CD4-positive, alpha-beta T cell treated with Interleukin-4 for 4 hours (primary cell): ENCODE measurements at places on chromosomes 1 and 21.

GRCh38 chr1:106637566-106637965 lies 418.9 kb upstream of the PRMT6 start:
- DNase-seq: no peak

DNA sequence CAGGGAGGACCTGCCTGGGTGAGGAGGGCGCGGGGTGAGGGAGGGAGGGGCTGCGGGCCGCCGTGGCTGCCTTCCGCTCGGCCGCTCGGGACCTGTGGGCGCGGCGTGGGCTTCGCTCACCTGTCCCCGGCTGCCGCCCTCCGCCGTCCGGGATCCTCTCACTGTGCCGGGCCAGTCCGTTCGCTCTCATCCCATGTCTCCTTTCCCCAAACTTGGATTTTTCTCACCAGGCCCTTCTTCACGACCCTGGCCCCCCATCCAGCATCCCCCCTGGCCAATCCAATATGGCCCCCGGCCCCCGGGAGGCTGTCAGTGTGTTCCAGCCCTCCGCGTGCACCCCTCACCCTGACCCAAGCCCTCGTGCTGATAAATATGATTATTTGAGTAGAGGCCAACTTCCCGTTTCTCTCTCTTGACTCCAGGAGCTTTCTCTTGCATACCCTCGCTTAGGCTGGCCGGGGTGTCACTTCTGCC lies 362 bp downstream of the ZBTB48 start:
- DNase-seq: no peak

DNA sequence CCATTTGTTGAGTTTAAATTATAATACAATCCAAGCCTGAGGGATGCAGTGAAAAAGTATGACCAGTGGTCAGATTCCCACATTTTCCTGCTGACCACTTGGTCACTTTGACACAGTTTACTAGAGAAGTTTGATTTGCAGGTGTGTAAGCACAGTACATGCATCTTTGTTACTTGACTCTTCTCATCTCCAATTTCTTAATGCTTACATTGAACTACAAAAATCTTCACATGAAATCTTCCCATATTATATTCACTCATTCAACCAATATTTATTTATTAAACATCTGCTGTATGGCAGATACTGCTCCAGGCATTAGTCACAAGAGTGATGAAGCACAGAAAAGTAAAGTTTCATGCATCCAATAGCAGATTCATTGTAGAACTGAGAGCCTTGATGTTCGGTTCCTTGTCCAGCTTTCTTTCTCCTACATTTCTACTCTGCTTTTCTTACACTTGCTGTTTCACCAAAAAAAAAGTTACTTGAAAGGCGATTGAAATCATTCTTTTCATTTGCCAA lies 211.7 kb downstream of the NFIA start:
- DNase-seq: no peak

DNA sequence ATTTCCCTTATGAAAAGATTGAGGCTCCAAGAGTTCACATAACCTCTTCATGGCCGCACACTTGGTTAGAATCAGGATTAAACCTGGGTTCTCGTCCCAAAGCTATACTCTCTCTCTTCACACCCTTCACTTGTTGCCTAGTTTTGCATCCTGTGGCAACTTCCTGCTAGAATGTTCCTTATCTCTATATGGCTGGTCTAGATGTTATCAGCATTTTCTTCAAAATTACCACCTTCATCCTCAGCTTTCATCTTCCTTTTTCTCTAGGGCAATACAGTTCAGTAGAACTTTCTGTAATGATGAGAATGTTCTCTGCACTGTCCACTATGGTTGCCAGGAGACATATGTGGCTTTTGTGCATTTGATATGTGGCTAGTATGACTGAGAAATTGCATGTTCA lies 31.1 kb upstream of the BCAR3 start:
- no peak for DNase-seq

GRCh38 chr1:153646672-153647345 lies 11.7 kb upstream of the SNAPIN start:
- no peak for DNase-seq

DNA sequence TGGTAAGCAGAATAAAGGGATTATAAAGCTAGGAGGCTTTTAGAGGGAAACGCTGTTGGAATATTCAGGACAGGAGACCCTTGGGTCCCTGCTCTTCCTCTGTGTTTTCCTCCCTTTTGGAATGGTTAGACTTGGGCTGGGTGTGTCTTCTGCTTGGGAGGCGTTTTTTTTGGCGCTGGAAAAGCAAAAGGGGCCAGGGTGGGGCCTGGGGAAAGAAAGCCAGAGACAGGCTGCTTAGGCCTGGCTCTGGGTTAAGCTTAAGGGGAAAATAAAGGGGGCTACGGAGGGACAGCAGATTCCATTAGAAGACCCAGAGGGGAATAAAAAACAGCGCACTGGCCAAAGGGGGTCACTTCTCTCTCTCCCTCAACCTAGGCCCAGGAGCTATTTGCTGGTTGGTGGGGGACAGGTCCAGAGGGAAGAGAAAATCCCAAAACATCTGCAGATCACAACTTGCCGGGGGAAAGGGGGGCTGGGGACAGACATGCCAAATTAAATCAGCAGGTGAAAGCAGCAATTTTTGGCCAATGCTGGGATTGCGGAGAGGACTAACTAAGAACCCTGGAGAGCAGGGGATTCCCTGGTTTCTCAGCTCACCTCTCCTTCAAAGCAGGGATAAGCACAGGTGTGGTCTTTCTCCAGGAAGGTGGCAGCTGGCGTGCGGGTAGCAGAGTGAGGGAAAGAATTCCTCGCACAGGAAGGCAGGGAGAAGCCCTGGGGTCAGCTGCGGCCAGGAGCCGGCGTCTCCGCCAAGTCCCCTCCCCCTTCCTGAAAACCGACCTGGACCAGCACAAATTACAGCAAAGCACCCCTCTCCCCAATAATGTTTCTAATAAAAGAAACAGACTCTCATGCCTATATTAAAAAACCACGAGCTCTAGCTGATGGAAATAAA lies 82.2 kb upstream of the AK4 start:
- DNase-seq: no peak

DNA sequence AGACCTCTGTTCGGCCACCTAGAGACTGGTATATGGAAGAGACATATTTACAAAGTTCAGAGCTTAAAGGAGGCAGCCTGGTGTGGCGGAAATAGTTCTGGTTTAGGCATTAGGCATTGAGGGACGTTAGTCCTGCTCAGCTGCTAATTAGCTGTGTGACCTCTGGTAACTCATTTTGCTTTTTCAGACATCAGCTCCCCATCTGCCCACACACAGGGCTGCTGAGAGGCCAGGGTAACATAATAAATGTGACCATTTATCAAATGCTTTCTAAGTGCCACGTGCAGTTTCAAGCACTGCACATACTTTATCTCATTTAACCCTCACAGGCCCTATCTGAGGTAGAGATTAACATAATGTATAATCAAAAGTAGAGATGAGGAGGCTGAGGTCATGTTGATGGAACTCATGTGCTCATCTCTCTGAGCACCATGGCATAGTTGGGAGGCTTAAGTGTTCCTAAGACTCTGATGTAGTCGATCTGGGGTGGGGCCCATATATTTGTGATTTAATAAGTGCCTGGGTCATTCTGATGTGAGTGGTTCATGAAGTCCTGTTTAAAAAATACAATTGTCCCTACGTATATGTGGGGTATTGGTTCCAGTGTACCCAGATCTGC lies 267.2 kb upstream of the PLXNA2 start:
- DNase-seq: no peak

GRCh38 chr1:116449578-116449977 lies 76.5 kb downstream of the ATP1A1 start:
- DNase-seq: no peak

- DNase-seq: peak; percentile 98
Measured at GRCh38 chr1:22039594-22040285, 12.8 kb upstream of the CDC42 start.

DNA sequence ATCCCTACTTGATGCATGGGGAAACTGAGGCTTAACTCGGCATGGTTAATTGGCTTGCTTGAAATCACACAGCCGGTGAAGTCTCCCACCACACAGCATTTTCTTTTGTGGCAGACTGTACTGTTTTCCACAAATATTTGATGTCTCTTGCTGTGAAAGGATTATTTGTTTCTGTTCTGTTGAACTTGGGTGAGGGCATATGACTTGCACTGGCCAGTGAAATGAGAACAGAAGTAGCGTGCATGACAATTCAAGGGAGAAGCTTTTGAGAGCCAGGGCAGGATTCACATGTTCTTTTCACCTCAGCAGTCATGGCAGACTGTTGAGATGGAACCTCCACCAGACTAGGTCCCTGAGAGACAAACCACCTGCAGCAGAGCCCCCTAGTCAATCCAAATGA lies 11.7 kb upstream of the AK2 start:
- no peak for DNase-seq

GRCh38 chr1:95332754-95333153 lies 98.7 kb downstream of the RWDD3 start:
- no peak for DNase-seq

DNA sequence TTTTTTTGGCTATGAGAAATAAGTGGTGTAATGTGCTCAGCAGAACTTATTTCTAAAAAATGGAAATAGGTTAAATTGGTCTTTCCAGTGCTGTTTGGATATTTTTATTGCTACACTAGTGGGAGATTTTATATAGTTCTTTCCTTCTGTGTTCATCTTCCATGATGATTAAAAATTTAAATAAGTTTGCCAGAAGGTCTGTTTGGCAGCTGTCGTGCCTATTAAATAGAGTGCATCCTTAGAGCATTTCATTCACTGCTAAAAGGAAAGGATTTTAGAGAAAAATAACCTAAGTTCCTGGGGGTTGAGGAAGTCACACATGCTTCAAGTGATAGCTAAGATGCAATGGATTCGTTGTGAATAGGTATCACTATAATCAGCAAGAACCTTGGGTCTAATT lies 29.7 kb upstream of the RAVER2 start:
- no peak for DNase-seq

DNA sequence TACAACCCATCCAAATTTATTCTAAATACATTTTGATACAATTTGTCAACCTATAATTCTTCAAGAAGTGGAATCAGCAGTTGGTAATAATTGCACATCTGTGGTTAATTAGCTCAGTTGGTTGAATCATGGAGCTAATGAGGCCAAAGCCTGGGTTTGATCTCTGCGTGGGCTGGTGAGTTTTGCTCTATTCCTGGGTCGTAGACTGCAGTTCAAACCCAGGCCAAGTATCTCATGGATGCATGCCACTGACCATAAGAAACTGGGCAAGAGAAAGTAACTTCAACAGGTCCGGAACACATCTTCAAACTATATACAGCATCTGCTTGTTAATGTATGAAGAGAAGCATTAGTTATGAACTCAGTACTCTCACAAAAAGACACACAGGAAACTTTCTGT lies 779.7 kb downstream of the USP25 start:
- DNase-seq: no peak

DNA sequence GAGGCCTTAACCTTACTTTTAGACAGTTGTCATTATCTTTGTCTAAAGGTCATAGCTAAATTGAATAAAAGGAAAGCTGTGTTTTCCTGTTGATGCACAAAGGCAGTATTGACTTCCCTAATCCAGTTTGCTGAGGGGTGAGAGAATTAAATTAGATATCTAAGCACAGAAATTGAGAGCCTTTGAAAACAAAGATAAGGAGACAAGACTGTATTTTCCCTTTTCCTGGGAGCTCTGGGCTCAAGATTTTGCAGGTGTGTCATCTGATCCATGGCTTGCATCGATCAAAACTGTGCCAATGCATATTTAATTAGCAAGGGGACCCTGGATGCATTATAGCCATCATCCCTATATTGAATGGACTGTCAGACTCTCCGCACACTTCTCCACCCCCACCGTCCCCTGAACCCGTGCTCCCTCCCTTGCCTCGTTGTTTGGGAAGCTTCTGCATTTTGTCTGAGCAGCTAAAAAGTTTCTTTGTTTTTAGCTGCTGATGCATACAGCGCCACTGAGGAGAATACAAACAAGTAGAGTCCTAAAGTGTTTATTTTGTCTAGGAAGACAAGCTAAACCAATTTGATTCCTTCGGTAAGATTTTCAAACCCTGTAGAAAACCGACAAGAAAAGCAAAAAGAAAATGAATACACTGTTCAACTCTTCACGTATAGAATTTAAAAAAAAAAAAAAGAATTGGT lies 186.3 kb downstream of the NFIA start:
- DNase-seq: no peak

DNA sequence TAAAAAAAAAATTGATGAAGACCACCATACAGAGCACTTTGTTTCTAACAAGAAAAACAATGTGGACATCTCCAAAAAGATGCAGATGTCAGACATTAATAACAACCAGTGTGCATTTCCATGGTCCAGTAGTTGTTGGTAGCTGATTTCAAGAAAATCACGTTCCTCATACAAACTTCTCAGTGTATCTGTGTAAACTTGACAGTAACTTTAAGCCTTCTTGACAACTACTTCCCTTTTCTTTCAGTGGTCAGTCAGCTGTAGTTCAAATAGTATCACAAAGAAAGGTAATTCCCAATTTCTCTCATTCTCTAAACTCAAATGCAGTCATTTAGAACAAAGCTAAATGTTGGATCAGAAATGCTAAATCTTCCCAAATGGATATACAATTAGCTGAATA lies 879.9 kb downstream of the AMY1C start:
- no peak for DNase-seq

DNA sequence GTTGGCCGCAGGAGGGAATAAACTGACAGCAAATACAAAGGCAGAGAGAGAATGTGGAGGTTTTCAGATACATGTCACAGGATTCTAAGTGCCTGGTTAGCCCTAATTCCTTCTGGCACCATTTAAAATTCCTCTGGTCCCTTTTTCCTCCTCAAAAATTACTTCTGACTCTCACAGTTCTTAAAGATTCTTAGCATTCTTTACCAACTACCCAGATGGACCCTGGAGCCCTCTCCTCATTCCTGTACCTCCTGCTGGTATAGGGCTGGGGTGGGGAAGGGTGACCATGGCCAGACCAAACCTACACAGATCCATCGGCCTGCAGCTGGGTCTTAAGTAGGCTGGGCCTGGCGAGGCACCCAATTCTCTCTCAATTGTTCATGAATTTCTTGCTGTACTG lies 7.2 kb downstream of the MKNK1 start:
- no peak for DNase-seq

GRCh38 chr1:114144016-114144415 lies 9.7 kb downstream of the SYT6 start:
- DNase-seq: no peak

- DNase-seq: peak; percentile 48
Measured at GRCh38 chr1:45785583-45785982, 17.8 kb upstream of the MAST2 start.

DNA sequence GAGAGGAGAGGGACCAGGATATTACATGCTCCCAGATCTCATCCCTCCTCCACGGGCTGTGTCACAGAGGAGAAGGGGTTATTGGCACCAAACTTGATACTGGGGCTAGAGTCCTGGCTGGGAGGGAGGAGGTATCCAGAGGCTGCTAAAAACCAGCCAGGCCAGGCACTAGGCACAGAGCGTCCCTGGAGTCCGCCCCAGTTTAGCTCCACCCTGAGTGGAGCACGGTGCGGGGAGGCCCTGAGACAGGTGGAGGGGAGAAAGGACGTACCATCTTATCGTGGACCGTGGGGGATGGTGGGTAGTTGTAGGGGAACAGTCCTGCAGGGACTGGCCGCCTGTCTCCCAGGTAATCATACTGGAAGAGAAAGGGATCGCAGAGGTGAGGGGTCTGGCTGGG lies 42.7 kb upstream of the GOLT1A start:
- no peak for DNase-seq

DNA sequence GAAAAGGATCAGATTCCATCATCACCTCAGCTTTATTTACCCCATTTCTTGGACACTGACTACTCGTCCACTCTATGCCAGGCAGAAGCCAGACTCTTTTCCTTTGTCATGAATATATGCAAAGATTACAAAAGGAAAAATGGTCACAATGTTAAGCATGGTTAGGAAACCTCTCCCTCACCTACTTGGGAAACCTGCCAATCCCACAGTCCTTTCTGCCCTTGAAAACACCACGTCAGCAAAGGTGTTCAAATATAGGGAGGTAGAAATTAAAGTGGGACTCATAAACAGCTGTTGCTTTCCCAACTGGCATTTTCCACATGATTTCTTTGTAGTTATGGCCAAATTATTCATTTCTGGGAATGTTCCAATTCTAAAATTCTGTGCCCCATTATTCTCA lies 16.2 kb upstream of the ATP13A2 start:
- DNase-seq: no peak
